ENCODE measurements at places on chromosomes 12 and 14.

- H3K27ac ChIP-seq = no peak overlapping the region
- no peaks in the 10 kb centered on the region for H3K4me1 ChIP-seq
- H3K27me3 ChIP-seq = no peaks in the 10 kb centered on the region
- peaks cover 12% of the 10 kb centered on the region for H3K36me3 ChIP-seq
- DNase-seq = no peak
These were observed 20.7 kb downstream of the PRPF40B start for GRCh38 chr12:49643961-49644619.

DNA sequence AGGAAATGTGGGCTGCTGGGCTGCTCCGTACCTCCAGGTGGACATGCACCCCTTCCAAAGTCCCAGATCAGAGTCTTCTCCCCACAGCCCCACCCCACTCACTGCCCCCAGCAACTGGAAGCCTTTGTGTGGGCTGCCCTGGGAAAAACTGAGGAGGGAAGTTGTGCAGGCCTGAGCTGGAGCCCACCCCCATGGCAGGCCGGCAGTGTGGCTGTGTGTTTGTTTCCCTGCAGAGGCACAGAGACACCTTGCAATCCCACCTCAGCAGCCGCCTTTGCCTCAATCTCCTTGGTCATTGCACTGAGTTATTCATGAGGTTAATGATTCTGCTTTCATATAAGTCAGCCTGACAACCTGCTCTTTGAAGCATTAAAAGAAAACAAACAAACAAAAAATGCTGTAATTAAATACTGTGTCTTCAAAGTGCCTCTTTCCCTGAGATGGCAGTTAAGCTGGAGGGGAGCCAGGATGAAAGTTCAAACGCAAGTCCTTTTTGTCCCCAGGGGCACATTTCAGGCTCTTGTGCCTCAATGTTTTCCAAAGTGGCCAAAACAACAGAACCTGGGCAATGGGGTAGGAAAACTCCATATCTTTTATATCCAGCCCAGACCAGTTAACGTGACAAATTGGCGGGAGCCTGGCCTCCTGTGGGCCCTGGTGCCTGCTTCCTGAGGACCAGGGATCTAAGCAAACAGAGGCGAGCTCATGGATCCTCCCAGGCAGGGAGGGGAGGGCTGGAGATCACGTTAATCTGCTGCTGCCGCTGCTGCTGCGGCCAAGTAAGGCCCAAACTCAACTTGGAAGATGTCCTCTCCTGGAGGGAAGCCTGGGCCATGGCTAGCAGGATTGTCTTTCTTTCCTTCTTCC, 51.9 kb upstream of the TSPAN11 start:
- no peak for DNase-seq
- H3K27ac ChIP-seq = no peak overlapping the region
- H3K4me3 ChIP-seq = no peak overlapping the region
- H3K36me3 ChIP-seq = no peaks in the 10 kb centered on the region

DNA sequence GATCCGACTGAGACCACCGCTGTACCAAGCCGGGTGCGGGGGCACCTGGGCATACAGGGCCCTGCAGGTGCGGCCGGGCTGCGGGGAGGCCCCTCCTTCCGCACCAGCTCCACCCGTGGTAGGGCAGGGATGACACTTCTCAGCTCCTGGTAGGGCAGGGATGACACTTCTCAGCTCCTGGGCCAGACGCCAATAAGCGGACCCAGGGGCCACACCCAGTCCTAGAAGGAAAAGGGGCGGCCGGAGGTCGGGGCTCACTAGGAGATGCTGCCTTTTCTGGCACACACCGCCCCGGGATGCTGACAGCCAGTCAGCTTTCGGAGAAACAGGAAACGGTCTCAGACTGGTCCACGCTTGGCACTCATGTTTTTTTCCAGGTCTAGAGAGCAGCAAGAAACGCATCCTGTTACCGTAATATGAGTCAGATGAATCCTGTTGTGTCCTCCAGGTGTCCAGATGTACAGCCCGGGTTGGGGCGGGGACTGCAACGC, 34.8 kb downstream of the NFKBIA start:
- H3K4me3 ChIP-seq = no peak overlapping the region
- H3K4me1 ChIP-seq = no peaks in the 10 kb centered on the region
- H3K27ac ChIP-seq = no peak overlapping the region
- DNase-seq = no peak

DNA sequence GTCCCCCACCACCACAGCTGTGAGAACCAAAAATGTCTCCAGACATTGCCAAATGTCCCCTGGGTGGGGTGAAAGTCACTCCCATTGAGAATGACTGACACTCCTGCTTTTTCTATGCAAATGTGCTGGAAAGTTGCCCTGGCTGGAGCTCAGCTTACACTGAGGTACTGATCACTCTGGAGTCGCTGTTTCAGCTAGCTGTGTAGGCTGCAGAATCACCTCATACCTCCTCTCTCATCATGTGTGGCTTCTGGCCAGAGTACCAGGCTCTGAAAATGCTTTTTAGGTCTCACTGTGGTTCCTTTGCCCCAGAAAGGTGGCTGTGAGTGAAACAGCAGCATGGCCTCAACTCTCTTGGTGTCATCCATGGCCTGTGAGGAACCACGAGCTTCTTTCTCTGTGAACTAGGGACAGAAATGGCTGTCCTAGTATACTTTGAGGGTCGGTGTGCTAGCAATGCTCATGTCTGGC, 414.4 kb downstream of the DPF3 start:
- no peak overlapping the region for H3K4me3 ChIP-seq
- H3K36me3 ChIP-seq = no peaks in the 10 kb centered on the region
- no peaks in the 10 kb centered on the region for H3K27me3 ChIP-seq
- DNase-seq = no peak
- peaks cover 12% of the 10 kb centered on the region for H3K4me1 ChIP-seq

GRCh38 chr14:98928418-98928817, 343.6 kb downstream of the BCL11B start:
- H3K4me1 ChIP-seq = no peaks in the 10 kb centered on the region
- H3K4me3 ChIP-seq = no peak overlapping the region
- no peak overlapping the region for H3K27ac ChIP-seq
- no peaks in the 10 kb centered on the region for H3K27me3 ChIP-seq
- no peak for DNase-seq

GRCh38 chr12:66275040-66275439, 27.3 kb upstream of the HELB start:
- no peak overlapping the region for H3K27ac ChIP-seq
- H3K4me1 ChIP-seq = no peaks in the 10 kb centered on the region

GRCh38 chr12:89231686-89232085, 120.6 kb downstream of the DUSP6 start:
- H3K36me3 ChIP-seq = no peaks in the 10 kb centered on the region
- no peak overlapping the region for H3K27ac ChIP-seq
- H3K27me3 ChIP-seq = no peaks in the 10 kb centered on the region
- H3K4me1 ChIP-seq = no peaks in the 10 kb centered on the region
- DNase-seq = no peak

DNA sequence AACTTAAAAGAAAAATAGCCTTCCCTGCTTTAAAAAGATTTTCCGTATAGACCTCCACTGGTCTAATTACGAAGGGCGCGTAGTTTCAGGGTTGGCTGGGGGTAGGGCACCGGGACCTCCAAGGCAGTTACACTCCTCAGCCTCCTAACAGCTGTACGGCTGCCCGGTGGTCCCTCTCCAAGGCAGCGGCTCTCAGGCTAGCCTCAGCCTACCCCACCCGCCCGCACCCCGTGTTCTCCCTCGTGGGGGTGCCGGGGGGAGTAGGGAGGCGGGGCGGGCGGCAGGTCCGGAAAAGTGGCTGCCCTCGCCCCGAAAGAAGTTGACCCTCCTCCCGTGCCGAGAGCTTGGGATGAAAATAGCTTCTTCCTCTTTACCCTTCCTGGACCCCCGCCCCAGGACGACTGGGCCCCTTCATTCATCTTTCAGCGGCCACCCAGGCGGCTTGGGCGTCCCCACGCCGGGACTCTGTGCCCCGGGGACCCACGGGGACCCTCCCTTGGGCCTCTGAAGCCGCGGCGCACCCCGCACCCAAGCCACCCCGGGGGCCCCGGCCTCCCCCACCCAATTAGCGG, 991 bp upstream of the RCOR1 start:
- no peaks in the 10 kb centered on the region for H3K27me3 ChIP-seq
- DNase-seq = peak; percentile 55
- H3K27ac ChIP-seq = peak overlapping the region; percentile 99
- no peaks in the 10 kb centered on the region for H3K36me3 ChIP-seq
